NCI-H2171 (cell line): ENCODE measurements at places on chromosomes 2 and 18.

DNA sequence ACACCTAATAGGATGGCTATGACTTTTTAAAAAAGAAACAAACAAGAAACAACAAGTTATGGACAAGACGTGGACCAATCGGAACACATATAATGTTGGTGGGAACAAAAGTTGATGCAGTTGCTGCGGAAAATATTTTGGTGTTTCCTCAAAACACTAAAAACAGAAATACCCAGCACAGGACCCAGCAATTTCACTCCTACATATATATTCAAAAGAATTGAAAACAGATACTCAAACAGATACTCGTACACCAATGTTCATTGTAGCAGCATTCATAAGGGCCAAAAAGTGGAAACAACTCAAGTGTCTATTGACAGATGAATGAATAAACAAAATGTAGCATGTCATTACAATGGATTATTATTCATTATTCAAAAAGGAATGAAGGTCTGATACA is 12.1 kb downstream of the CCDC141 start:
- no peak for DNase-seq

- no peak for DNase-seq
Measured at GRCh38 chr2:85242321-85242720, 85.5 kb downstream of the TGOLN2 start.

DNA sequence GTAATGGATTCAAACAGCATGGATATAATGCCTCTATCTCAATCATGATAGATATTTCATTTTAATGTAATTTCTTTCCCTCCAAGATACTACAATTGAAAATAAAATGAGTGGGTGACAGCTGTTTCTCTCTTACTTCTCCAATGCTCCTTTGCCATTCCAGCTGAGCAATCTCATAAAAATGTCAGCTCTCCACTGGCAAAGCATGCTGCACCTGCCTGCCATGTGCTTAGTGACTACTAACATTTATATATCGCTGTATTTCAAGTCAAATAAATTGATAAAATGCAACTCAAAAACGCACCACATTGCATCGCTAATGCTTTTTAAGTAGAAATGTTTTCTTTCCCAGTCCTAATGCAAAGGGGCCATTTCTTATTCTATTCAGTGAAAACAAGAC is 1093.9 kb downstream of the CBLN2 start:
- no peak for DNase-seq

DNA sequence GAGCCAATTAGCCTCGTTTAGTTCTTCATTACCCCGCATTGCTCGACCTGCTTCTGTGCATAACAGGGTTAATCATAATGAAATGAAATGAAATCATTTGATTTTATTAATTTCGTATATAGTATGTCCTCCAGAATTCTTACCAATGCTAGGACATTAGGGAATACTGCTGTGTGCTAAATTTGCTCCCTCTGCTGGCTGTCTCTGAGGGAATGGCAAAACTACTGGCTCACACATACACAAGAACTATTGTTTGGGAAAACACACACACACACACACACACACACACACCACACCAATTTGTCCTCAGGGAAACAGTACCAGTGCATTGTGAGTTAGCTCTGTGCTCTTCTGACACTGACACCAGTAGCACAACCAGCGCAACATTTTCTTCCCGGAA is 273.3 kb upstream of the TCF4 start:
- no peak for DNase-seq

DNA sequence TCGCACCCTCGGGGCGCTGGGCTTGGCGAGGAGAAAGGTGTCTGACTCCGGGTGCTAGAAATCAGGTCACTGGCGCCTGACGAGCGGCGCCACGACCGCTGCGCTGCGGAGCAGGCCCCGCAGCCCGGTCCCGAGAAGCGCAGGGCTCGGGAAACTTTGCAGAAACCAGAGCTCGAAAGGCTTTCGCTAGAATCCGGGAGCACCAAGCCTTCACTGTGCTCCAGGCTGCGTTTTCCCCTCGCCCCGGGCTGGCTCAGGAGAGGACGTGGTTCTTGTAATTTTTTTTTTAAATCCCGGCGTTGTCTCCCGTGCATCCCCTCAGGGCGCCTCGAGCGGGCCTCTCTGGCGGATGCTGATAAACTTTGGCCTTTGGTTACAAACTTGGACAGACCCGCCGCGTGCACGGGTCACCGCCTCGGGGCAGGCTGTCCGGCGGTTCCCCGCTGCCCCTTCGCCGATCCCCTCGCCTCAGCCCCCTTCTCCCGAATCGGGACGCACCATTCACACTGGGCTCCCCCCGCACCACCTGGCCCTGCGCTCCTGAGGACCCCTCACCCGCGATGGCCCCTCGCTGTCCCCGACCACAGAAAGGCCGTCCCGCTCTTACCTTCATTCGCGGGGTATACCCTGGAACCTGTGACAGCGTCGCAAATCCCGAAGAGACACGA is 419 bp downstream of the EPHA4 start:
- no peak for DNase-seq

DNA sequence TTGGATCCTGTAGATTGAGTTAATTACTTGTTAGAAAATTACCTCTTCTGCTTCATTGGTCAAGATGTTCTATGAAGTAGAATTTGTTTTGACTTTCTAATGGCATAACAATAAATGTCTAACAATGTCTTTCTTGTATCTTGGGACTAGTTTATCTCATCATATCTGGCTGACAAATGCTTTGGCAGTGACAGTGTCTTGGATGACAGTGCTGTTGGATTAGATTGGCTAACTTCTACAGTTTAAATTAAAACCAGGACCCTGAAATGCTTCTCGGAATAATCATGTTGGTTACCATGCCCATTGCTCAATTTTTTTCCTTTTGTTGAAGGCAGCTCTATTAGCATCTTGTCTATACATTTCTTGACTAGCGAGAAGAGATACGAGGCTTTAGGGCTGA is 176.9 kb downstream of the PARD3B start:
- no peak for DNase-seq

GRCh38 chr18:74598350-74599001 is 806 bp downstream of the ZNF407 start:
- peak; percentile 21 for DNase-seq

- DNase-seq: no peak
Measured at GRCh38 chr18:25075783-25076182, 276.2 kb downstream of the ZNF521 start.

DNA sequence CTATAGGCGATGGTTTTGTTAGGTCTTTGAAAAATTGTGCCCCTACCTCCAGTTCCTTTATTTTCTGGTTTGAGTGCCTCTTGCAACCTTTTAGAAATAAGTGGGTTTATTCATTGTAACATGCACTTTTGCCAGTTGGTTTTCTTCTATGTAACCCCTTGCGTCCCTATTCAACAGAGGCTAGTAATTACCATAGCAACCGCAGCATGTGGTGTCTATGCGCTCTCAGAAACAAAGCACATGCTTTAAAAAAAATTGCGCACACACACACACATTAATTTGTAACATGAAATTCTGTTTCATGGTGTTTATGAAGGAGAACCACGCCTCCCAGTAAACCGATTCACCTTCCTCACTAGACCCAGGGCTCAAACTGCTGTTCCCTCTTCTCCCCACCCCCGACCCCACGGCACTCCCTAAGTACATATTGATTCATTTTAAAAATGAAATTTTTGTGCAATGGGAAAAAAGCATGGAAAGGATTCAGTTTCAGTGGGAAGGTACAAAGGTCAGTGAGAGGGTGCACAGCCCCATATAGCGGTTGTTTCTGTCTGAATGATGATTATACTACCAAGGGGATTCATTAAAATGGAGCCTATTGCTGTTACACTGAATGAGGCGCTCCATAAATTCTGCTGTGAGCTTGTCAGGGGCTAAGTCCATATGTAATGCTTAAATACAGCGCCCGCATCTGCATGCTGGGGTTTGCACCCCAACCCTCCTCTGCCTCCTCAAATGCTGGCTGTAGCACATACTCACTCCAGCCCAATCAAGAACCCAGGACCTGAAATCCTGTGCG is 206.9 kb downstream of the ICOS start:
- DNase-seq: no peak

GRCh38 chr2:3264010-3264744 is 113.4 kb downstream of the EIPR1 start:
- no peak for DNase-seq

DNA sequence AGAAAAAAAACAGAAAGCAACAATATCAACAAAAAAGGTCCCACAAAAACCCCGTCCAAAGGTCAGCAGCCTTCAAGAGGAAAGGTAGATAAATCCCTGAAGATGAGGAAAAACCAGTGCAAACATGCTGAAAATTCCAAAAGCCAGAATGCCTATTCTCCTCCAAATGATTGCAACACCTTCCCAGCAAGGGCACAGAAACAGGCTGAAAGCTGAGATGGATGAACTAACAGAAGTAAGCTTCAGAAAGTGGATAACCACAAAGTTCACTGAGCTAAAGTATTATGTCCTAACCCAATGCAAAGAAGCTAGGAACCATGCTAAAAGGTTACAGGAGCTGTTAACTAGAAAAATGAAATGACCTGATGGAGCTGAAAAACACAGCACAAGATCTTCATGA is 226.4 kb upstream of the DSEL start:
- DNase-seq: no peak

GRCh38 chr2:174773215-174773614 is 8.9 kb upstream of the CHRNA1 start:
- no peak for DNase-seq

DNA sequence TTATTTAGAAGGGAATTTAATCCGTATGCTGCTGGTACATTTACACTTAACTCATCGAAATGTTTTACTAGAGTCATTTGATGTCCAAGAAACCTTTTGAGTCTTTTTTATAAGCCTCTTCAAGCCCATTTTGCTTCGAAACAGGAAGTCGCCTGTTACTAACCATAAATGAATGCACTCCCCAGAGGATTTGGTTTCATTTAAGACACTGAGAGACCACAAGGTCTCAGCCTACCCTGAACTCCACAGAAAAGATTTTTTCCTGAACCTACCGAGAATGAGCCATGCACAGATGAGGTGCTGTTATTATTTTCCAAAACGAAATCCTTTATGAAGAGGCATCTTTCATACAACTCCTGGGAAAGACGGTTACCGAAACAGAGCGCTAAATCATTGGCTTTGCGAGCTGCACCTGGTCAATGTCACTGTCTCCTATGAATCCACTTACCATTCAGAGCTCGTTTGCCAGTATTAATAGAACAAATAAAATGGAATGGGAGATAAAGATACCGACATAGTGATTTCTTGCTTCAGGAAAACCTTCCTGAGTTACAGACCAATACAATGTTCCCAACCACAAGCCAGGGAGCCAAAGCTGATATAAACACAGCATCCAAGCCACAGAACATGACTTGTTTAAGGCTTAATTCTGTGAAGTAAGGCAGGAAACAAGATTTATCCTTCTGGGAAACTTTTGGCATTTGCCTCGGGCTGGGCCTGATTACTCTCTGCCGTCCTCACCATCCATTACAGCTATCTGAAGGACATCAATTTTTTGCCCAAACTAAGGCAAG is 382.1 kb downstream of the OSR1 start:
- DNase-seq: no peak

DNA sequence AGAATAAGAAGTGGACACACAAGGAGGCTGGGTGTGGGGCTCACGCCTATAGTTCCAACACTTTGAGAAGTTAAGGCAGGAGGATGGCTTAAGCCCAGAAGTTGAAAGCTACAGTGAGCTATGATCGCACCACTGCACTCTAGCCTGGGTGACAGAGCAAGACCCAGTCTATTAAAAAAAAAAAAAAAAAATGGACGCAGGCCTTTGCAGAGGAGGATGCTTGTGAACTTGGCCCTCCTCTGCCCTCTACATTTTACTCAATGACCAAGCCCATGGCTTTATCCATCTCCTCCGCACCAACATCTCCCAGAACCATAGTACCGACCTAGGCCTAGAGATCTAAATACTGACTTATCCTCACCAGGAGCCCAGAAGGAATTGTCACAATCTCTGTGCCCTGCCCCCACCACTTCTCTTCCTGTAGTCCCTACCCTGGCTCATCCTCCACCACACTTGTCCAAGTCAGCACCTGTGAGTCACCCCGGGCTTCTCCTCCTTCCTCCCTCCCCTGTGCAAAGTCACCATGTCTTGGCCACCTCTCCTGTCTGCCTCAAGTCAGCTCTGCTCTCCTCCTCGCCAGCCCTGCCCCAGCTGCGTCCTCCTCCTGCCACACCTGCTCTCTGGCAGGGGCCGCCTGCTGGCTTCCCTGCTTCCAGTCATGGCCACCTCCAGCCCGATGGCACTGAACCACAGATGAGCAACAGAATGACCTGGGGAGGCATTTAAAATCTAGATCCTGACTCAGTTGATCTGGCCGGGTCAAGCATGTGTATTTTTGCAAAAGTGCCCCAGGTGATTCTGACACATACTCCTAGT is 35.8 kb upstream of the ASPRV1 start:
- DNase-seq: no peak

DNA sequence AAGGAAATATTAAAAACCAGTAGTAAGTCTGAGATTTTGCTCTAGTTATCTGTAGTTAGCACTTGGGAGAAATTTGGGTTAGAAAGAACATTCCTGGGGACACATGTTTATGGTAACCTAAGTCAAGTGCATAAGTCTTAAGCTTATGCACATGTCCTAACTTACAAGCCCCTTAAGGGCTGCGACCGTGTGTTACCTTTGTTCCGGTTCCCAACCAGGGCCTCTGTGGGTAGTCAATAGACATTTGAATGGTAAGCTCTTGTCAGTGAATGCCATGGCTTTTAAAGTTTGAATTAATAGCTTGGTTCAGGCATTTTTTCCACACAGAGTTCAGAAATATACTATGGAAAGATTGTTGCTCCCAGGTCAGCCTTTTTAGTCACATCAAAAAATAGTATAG is 64.7 kb upstream of the CWC22 start:
- no peak for DNase-seq

- DNase-seq: peak; percentile 20
Measured at GRCh38 chr2:45009928-45010701, 863 bp upstream of the SIX2 start.

GRCh38 chr2:71721362-71721665 is 268.0 kb downstream of the DYSF start:
- DNase-seq: no peak

DNA sequence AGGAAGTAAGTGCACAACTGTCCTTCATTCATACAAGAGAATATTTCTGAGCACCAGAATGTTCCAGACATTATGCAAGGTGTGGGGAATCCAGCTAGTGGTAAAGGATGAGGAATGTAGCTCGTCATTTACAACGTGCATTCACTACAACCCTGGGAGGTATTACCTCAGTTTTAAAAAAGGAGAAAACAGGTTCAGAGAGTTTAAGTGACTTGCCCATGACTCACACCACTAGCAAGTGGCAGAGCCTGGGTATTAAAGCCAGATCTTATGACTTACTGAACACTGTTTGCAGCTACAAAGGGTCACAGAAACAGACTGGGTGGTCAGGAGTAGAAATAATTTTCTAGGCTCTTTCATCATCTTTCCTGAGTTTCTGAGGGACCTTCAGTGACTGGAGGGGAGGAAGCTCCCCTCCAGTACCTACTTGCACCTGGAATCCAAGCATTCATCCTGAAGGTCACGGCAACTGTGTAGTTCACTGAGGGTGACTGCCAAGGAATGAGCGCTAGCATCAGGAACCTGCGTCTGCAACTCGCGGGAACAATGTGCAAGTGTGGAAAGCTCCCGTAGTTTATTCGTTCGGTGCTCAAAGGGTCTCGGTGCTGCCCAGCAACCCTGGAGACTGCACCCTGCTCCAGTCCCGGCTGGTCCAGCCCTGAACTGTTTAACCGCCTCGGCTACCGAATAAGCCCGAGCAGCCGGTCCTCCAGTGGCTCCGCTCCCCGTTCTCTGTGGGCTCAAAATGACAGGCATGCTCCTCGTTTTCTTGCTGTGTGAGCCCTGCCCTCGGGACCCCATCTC is 647 bp downstream of the CCDC121 start:
- no peak for DNase-seq
